ENCODE measurements at places on chromosomes 2 and 18. TPM values are rescaled to one million over a fixed set of nuclear protein-coding genes. Genes with fewer than 3 reads are reported as not detected.

Gene PAX8
- total RNA-seq: 2.3 TPM

Gene FAM237A
- not detected for total RNA-seq

Gene POTEC
- not detected for total RNA-seq

Gene SKOR2
- total RNA-seq: not detected

DNA sequence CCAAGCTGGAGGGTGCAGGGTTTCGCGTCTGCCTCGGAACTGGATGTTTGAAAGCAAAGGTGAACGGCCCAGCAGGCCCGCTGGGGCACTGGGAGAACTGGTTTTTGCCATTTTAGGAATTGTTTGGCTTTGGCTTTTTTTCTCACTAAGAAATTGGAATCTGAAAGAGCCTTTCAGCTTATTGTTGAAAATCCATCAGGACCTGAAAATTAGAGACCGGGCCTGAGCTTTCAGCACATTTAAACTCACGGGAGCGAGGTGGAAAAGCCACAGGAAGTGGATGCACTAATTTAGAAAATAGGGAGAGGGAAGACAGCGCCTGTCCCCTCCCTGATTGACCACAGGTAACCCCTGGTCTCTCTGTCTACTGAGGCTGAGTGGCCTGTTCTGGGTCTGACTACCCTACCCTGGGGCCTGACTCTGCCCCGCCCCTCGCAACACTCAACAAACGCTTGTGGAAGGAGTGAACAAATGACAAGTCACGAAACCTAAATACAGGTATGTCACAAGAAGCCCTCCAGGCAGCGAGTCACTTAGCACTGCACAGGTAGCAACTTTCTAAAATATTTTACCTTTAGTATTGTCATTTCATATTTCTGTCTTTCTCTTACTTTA, 100.3 kb upstream of the MBOAT2 start:
- DNase-seq: no peak

DNA sequence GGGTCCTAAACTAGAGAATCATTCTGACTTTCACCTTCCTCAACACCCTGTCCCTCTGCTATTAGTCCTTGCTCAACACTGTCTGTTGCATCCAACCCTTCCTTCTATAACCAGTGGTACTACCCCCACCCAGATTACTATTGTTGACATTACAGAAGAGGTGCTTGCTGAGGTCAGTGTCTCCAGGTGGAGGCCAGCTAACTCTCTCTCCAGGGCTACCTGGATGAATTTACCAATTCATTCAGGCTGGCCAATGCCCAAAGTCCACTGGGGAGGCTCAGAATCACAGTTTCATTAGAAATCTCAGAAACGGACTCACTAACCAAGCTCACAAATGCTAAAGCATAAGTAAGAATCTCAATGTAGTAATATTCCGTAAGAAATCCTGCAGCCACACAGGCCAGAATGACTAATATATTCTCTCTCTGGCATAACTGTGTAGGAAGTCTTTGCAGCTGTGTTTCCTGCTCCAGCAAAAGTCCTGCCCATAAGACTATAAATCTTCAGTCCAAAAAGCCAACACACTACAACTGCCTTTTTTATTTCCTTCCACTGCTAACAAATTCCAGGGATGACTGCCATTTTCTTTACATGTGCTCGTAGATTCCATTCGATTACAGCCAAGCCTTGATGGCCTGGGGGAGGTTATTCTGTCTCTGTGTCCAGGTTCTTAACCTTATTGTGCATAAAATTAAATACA, 10.0 kb upstream of the TTR start:
- DNase-seq: no peak

GRCh38 chr2:64298161-64298560, 153.9 kb upstream of the PELI1 start:
- no peak for DNase-seq

GRCh38 chr2:101587251-101587650, 110.3 kb upstream of the MAP4K4 start:
- DNase-seq: peak; percentile 64

GRCh38 chr2:218865396-218865795, 5.8 kb downstream of the WNT6 start:
- no peak for DNase-seq

DNA sequence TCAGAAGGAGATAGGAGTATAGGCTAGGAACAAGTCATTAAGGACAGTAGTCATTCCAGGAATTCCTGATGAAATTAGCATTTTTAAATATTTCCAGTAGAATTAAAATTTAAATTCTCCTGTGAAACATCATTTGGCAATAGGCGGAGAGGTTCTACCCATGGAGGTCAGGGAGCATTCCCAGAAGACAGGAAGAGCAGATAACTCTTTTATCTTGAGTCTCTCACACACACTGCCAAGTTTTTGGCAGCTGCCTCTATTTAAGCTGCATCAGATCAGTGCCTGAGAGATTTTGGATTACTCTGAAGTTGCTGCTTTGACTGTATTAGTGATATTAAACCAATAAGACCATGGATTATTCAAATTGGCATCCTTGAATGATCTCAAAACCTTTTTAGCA, 714.7 kb downstream of the EPHA4 start:
- no peak for DNase-seq

GRCh38 chr18:73933685-73934084, 213.9 kb downstream of the FBXO15 start:
- no peak for DNase-seq

DNA sequence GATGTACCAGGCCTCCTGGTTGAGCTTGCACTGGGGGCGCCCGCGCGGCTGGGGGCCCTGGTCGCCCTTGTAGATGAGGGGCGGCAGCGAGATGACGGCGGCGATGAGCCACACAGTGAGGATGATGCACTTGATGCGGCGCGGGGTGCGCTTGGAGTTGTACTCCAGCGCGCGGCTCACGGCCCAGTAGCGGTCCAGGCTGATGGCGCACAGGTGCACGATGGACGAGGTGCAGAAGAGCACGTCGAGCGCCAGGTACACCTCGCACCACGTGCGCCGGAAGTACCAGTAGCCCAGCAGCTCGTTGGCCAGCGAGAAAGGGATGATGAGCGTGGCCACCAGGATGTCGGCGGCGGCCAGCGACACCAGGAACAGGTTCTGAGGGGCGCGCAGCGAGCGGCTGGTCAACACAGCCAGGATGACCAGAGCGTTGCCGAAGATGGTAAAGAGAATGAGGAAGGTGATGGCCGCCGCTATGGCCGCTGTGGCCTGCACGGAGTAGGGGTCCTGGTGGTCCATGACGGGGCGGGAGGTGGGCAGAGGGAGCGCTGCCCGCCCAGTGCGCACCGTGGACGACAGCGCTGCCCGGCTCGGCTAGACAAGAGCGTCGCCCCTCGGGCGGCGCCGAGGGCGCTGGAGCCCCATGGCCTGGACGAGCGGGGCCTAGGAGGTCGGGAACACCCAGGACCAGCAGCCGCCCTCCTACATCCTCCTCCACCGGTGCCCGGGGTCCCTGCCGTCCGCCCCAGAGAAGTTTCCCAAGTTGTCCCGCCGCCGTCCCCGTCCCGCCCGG, 544 bp downstream of the ADRA2B start:
- DNase-seq: no peak

- DNase-seq: peak; percentile 69
These were observed 25.3 kb downstream of the INPP4A start for GRCh38 chr2:98469862-98470544.

DNA sequence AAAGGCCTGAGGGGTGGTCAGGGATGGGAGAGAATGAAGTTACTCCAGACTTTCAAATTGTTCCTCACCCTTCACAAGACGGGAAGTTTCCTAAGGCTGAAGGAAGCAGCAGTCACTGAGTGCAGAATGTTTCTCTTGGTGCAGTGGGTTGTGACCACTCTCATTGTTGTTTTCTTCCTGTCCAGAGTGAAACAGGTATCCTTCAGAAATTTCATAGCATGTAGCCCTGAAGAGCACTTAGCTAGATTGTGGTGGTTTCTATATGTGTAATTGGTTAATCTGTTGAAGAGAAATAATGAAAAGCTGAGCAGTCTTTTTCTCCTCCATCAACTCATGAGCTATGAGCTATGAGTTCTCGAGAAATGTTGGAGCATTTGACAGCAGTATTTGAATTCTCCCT, 96.8 kb downstream of the GPD2 start:
- DNase-seq: no peak
